ENCODE measurements at places on chromosomes 6 and 20.

- DNase-seq = no peak
Measured at GRCh38 chr6:2465336-2465735, 219.9 kb upstream of the GMDS start.

- DNase-seq = peak; percentile 16
Measured at GRCh38 chr6:84466511-84466910, 239.1 kb upstream of the CEP162 start.

DNA sequence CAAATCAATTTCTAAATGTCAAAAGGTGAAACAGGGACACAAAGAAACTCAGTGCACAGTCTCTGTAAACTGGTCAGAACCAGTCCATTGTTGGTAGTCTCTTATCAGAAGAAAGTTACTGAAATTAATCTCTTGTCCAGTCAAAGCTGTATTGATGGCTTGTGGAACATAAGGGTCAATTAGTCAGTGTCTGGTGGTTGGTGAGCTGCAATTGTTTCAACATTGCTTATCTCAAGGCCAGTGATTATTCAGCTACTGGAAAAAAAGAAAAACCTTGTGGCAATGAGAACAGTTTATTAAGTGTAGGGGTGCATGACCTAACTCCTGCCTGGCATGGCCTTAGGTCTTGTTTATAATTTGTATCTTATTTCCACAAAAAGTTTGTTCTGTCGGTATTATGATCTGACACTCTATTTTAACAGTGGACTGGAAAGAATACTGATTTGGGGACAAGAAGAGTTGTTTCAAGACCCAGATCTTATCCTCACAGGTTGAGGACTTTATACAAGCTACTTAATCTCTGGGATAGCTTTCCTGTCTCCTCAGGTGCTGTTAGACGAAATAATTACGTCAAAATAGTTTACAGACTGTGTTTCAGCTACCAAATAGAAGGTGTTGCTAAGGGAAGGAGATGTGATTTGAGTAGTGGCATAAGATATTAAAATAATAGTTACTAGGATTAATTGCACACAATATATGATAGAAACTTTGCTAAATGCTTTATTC lies 520.0 kb upstream of the IRAK1BP1 start:
- DNase-seq = no peak

- no peak for DNase-seq
Measured at GRCh38 chr6:43645613-43645964, 753 bp downstream of the RSPH9 start.

- no peak for DNase-seq
Measured at GRCh38 chr20:47773371-47773786, 11.9 kb downstream of the SULF2 start.

- no peak for DNase-seq
Measured at GRCh38 chr20:17438436-17439039, 92.6 kb downstream of the BFSP1 start.

DNA sequence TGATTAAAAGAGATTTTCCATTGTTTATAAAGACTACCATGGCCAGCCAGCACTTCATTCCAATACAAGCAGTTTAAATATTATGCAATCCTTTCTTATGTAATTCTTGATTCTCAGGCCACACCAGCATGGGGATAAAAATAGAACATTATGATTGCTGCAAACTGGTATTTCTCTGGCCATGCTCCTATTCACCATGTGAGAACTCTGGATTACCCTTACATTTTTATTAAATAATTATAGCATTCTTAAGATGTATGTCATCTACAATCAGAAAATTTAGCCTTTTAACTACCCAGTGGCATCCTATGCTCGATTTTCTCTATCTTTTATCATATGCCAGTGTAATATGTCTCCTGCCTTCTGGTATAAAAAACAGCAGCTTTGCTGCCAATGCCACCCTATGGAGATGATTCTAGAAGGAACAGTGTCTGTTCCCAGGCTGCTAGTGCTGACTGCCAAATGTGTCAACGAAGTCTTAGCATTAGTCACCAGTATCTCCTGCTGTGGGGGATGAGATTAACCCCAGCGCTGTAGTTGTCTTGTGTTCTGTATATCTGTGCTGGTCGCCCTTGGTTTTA lies 501.4 kb downstream of the BCKDHB start:
- DNase-seq = no peak

DNA sequence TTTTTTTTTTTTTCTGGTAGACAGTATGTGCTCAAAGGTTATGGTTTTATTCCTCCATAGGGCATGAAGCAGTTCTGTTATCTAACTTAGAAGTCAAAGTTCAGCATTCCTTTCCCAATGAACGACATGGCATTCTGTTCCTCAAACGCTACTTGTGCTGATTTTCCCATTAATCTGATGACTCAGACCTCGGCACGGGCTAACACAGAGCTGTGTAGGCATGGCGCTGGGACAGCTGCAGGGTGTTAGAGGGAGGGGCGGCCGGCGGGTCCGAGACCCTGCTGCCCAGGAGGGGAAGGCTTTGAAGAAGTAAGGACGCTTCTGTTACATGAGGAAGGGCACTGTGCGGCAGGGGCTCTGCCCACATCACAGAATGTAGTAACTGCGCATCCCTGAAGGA lies 93.6 kb upstream of the AGPAT4 start:
- DNase-seq = no peak

DNA sequence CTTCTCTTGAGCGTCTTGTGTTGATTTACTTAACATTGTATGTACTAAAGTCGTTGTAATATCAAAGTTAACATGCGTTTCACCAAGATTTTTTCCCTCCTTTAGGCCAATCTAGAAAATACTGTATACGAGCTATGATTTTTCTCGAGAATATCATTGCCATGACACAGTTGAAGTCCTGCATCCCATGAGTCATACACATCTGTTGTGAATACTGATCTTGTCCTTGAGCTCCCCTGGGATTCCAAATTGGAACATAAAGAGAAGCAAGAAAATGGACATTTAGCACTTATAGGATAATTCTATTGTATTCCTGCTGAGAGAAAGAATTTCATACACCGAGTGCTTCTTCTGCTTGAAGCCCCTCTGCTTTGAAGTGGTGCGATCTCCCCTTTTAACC lies 109.6 kb downstream of the SLC35B3 start:
- DNase-seq = no peak

- DNase-seq = no peak
Measured at GRCh38 chr20:63360850-63361518, at the start of gene CHRNA4. Gene CHRNA4 (minus strand): TSS chr20:63361349. CDS start chr20:63361165, 184 bp downstream.

GRCh38 chr6:89940225-89941027 lies 46.2 kb downstream of the GJA10 start:
- peak; percentile 68 for DNase-seq

- no peak for DNase-seq
Measured at GRCh38 chr6:21263531-21264287, 329.8 kb upstream of the SOX4 start.

DNA sequence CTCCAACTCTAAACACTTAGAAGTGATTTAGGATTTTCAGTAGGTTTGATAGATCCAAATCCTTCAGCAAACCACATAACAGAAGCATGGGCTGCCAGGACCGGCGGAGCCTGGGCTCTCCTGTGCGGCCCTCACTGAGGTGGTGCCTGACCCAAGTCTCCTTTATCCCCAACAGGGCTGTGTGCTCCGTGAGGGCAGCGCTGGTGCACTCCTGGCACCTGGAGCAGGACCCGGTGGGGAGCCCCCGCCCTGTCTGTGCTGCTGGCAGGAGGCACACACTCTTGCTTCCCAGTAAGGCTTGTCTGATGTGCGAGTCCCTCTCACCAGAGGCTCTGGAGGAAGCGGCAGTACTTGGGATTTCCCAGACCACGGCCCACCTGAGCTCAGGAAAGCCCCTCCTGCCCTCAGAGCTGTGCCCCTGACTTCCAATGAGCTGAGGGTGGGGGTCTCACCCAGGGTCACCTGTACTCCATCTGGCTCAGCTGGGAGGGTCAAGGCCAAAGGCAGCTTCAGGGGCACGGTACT lies 56.2 kb downstream of the PYGB start:
- no peak for DNase-seq

DNA sequence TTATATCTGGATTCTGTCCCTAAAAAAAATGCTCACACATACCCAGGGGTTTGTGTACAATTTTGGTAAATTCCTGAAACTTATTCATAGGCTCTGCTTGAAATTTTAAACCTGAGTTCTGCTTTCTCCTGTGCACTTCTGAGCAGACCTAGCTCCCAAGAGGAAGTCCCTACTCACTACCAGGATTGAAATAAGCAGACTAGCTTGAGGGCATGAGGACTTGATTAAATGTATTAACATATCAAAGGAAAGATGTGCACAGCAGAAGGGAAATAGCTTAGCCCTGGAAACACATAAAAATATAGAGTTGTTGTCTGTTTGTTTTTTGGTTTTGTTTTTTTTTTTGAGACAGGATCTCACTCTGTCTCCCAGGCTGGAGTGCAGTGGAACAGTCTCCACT lies 151.8 kb upstream of the PLCB4 start:
- DNase-seq = no peak

DNA sequence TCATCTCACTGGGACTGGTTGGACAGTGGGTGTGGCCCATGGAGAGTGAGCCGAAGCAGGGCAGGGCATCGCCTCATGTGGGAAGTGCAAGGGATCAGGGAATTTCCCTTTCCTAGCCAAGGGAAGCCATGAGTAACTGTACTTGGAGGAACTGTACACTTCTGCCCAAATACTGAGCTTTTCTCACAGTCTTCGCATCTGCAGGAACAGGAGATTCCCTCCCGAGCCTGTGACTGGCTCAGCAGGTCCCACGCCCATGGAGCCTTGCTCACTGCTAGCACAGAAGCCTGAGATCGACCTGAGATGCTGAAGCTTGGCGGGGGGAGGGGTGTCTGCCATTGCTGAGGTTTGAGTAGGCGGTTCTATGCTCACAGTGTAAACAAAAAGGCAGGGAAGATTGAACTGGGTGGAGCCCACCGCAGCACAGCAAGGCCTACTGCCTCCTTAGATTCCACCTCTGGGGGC lies 10.4 kb upstream of the CALHM5 start:
- DNase-seq = no peak

DNA sequence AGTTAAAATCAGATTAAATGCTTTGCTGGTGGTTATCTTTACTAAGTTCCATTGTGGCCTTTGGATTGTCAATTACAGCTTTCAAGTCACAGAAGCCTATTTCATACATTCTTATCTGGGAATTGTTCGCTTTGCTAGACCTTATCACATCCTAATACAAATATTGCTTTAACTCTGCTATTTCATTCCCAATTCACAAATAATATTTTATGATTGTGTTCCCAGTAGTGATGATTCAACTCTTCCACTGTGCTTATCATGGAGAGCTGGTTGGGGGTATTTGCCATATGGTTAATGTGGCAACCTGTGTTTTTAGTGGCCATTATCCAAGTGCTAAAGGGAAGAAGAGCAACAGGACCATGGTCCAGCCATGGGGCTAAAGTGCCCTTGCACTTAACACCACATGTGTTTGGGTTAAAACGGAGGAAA lies 72.9 kb upstream of the GLP1R start:
- no peak for DNase-seq

GRCh38 chr6:87357479-87358196 lies 13.0 kb downstream of the C6orf163 start:
- no peak for DNase-seq

- peak; percentile 88 for DNase-seq
Measured at GRCh38 chr20:5065879-5066383, 53.8 kb downstream of the PCNA start.

DNA sequence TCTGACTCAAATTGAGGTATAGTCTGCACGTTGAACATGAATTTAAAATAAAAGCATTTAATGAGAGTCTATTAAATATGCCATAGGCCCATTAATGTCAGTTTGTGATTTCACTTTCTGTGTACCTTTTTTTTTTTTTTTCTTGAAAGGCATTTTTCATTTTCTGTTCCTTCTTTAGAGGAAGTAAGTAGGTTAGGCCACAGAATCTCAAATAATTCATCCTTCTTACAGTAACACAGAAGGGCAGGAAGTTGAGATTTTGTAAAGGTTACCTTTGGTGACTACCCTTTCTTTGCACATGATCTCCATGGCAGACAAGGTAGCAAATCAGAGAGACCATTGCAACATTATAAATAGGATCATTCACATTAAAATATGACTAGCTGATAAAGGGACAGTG lies 9.6 kb downstream of the L3MBTL3 start:
- no peak for DNase-seq

- DNase-seq = no peak
Measured at GRCh38 chr20:61803416-61803914, 262.2 kb downstream of the TAF4 start.

DNA sequence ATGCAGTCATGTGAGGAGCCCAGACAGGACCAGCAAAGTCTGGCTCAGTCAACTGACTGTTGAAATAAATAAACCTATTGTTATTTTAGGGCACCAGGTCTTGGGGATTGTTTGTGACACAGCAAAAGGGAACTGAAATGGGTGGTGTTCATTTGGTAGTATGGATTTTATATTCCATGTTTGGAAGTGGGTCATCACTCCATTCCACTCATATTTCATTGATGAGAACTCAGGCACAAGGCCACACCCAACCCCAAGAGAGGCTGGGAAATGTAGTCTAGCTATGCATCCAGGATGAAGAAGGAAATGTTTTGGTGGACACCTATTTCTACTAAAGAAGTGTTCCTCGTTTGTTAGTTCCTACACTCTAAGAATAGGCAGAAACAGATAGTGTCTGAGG lies 64.9 kb upstream of the BTBD3 start:
- no peak for DNase-seq

- no peak for DNase-seq
Measured at GRCh38 chr6:1387876-1388629, 1.3 kb upstream of the FOXF2 start.

GRCh38 chr6:64280569-64280968 lies 645.0 kb downstream of the PHF3 start:
- no peak for DNase-seq

DNA sequence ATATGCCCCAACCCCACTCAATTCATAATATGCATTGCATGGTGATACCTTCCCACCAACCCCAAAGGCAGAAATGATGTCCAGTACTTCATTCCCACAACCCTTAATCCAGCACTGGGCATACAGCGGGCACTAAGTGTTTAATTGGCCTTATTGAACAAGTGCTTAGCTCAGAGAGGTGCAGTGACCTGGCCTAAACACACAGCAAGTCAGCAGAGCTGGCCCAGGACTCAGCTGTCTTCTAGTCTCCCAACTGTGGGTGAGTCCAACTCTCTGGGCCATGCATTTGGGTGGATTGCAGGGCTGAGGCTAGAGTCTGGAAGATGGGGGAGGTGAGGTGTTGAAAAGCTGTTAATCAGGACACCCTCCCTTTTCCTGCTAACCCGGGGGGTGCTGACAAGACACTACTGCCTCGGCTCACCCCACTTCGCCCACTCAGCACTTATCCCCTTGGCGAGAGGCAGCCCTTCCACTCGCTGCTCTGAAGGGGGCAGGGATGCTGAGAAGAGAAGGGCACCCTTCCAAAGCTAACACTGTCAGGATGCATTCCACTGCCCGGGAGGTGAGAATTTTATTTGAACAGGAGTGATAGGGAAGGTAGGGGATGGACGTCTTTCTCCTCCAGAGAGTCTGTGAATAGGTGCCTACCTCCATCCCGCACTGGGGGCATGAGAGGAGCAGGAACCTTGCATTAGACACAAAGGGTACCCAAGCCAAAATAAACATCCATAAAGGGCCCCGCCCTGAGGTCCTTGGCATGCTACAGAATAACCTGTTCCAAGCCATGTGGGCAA lies 14.2 kb downstream of the KCNK5 start:
- DNase-seq = no peak

DNA sequence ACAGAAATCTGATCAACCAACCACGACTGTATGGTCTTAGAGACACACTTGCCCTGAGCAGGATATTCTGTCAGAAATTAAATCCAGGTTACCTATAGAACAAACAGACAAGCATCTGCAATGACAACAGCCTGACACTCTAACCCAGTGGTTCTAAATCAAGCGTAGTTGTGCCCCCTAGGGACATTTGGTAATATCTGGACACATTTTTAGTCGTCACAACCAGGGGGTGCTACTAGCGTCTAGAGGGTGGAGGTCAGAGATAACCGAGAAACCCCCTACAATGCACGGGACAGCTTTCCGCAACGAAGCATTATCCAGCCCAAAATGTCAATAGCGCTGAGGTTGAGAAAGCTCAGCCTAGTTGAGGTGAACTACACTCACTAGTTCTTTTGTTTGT lies 32.3 kb downstream of the ID4 start:
- DNase-seq = no peak

Measured in HCT116 (cell line).